Hematopoietic multipotent progenitor cell treated with erythropoietin and hydrocortisone succinate and interleukin-3 and kit ligand, for 15 days (in vitro differentiated cells): ENCODE measurements at places on chromosomes 12 and 14.

DNA sequence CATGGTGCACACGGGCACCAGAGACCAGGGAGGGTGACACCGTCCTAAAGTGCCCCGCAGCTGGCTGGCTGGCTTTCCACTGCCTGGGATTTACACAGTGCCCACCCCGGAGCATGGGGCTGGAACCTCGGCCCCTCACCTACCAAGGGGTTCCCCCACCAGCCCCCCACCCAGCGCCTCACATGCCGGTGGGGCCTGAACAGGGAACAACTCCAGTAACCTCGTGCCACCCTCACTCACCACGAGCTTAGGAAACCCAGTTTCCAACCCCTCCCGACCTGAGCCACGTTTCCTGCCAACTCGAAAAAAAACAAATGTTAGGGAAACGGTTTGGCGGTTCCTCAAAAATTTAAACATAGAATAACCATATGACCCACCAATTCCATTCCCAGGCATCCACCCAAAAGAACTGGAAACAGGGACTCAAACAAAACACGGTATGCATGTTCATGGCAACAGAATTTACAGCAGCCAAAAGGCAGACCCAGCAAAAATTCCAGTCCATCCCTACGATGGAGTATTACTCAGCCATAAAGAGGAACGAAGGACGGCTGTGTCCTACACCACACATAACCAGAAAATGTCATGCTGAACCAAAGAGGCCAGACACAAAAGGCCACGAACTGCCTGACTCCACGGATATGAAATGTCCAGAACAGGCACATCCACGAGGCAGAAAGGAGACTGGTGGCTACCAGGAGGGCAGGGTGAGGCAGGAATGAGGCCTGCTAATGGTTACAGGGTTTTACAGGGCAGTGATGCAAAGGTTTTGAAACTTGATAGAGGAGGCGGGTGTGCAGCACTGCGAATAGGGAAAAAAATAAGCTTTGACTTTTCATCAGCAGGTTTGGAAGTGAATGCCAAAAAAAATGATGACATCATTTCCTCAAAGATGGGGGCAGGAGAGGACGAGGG is 68.9 kb downstream of the NCOR2 start:
- DNase-seq: no peak

GRCh38 chr12:64609536-64610078 is 688 bp upstream of the RASSF3 start:
- no peak for DNase-seq

- no peak for DNase-seq
Observed at GRCh38 chr12:32178341-32179010, 71.8 kb downstream of the BICD1 start.

DNA sequence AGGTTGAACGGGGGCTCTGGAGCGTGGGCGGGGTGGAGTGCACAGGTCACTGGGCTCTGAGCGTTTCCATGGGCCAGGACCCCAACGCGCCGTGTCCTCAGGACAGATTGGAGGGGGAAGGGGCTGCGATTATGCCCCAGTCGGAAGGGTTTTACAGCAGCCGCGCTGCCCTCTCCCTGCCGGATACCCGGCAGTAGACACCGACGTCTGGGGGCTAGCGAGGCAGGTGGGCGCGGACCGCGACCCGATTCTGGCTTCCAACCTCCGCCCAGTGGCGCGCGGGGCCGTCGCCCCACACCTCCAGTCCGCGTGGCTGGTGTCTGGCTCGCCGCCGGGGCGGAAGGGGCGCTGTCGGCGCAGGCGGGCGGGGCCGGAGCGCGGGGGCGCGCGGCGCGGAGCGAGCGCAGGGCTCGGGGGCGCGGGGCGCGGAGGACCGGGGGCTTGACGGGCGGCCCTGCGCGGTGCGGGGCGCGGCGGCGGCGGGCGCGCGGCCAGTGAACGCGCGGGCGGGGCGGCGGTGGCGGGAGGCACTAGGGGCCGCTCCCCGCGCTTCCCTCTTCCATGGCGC is 2.4 kb upstream of the KIF26A start:
- no peak for DNase-seq

DNA sequence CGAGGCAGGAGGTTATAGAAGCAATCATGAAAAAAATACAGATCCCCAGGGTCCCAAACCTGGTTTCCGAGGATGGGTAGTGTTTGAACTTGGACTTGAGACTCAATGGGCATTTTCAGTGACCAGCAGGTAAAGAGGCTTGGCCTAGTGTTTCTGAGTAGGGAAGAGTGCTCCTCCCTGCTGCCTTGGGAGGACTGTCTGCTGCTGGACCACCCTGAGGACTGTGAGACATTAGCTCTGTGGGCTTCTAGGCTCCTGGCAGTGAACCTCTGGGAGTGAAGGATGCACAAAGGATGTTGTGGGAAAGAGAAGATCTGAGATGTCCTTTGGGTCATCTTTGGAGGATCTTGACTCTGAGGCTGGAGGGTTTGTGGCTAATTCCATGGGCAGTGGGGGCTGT is 30.5 kb downstream of the ANKRD9 start:
- no peak for DNase-seq

GRCh38 chr14:52783206-52783605 is 8.2 kb downstream of the GNPNAT1 start:
- no peak for DNase-seq

GRCh38 chr12:13102461-13103195 is 839 bp downstream of the GSG1 start:
- no peak for DNase-seq

DNA sequence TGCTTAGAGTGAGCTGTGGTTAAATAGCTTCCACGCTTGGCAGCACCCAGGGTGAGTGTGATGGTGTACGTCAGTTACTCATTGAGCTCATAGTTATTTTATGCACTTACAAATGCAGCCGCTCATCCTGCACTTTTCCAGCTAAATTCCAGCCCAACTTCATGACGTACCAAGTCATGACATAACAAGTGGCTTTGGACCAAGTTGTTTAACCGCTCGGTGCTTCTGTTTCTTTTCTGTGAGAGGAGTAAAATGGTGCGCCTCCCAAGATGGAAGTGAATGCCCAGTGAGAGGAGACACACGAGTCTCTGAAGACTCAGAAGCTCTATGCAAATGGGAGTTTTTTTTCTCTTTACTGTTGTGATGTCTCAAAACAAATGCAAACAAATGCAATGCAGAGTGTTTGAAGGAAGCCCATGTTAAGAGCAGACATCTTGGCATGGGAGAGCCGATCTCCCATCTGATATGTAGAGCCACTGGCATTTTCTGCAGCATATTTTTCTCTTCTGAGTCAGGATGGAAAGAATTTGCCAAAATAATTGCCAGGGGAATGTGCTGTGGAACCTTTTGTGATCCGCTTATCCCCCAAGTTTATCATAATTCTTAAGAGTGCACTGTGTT is 72.2 kb downstream of the FBXW8 start:
- DNase-seq: no peak

DNA sequence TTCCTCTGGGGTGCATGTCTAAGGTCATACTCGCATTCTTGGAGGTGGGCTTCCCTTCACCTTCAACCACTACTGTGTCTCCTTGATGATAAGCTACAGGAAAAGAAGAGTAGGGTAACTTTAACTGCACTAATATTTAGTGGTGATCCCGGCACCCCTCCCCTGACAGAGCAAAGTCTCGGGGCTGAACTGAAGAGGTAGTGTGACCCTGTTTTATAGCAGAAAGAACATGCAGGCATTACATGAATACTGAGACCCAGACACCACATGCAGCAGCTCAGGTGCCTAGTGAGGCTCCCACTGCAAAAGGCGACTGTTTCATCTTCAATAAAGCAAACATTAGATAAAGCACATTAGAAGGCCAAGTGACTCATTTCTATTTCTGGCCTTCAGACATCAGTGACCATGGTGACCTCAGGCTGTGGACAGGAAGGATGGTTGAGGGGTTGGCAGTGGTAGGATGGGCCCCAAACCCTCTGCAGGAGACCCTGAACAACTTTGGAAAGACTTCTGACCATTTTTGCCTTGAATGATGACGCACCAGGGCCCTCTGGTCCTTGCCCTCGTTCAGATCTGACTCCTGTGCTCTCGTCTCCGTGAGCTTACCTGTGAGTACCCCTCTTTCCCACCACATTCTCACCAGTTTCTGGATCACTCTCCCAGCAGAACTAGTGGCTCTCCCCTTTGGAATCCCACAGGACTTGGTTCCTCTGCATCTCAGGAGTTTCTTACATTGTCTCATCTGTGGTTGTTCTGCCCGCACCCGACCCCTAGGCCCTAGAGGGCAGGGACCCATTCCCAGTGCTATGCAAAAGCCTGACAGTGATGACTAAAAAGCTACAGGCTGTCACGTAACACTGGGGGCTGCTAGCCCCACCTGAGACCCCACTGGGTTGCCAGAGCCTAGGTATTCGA is 23.8 kb upstream of the JPH4 start:
- DNase-seq: no peak

GRCh38 chr12:110807640-110808039 is 39.1 kb upstream of the CCDC63 start:
- no peak for DNase-seq

- DNase-seq: no peak
Observed at GRCh38 chr12:90301561-90302133, 593.0 kb upstream of the ATP2B1 start.

- DNase-seq: peak; percentile 87
Observed at GRCh38 chr12:106986625-106987389, at the start of gene MTERF2. Gene MTERF2, minus strand, starts transcription at chr12:106987146. Its CDS starts 8,432 bp downstream, at chr12:106978714.

DNA sequence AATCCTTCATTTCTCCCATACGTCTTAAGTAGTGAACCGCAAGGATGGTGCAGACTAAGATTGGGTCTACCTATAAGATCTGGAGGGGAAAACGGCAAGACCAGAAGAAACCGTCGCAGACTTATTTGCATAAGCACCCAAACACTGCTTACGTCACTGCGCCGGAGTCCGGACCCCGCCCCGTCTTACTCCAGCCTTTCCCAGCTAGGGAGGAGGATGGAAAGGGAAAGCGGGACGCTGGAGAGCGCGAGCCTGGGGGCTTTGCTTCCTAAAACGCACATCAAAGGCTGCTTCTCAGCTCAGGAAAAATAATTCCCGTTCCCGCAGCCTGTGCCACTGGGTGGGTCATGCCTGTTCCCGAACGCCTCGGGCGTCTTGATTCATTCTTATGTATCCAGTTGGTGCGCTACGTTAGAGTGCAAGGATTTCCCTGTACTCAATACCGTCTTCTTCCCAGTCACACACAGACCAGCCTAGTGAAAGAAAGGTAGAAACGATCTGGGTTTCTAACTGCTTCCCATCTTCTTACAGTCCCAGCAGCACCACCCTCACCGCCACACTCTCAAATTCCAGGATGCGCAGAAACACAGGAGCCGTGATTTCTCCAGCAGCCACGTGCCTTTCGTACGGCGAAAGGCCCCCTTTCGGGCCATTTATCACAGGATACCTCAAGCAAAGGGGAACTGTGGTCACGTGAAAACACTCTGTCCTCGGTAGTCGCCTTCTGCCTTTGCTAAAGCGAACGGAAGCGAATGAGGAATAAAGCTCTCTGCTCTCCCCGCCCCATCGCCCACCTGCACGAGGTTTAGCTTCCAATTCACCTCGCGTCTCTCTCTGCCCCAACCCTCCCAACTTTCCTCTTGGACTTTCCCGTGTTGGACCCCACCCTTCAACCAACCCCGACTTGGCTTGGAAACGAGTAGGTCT is 1.1 kb downstream of the SLC6A15 start:
- no peak for DNase-seq

DNA sequence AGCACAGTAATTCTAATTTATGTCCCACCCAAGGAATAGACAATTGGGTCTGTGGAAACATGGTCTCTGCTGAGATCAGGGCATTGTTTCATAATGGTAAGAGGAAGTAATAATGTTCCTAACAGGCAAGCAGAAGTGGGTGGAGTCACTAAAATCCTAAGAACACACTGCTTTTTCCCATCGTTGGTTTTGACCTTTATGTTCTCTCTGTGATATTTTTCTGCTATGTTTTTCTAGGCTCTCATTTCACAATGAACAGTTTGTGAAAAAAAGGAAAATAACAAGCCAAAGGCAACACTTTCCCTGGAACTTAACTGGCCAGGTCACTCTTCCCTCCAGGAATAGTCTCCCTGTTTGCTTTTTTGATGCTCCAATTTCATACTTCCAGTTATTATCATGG is 80.6 kb upstream of the OVCH1 start:
- no peak for DNase-seq

GRCh38 chr12:102095677-102096263 is 24.1 kb downstream of the NUP37 start:
- DNase-seq: peak; percentile 25

DNA sequence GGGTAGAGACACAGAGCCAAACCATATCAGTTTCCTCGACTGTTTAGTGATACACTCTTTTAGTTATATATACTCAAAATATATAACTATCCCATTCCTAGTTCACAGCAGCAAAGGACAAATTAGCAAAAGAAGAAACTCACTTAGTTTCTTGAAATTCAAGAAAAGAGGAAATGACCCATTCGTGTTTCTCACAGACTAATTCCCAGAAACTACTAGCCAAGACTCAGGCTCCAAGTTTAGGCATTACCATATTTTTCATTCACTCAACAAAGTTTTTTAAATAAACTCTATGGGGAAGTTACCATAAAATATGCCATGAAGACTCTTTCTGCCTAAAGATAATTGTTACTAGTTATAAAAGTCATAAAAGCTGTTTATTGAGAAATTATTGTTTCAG is 152.3 kb upstream of the DAAM1 start:
- no peak for DNase-seq

DNA sequence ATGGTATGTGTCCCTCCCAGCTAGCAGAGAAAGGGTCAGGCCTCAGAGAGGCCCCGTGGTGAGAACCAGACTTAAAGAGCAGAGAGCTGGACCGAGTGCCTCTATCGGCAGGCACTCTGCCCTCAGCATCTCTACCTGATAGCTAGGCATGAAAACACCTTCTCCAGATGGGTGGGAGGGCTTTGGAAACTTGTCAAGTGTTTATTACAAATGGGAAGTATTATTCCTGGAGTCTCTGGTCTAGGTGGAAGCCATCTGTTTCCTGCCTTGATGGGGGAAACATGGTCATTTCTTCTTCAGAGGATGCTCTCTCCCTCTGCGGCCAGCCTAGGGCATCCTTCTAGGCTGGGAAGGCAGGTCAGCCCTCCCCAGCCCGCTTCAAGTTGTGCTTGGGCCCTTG is 2.3 kb downstream of the TMEM63C start:
- DNase-seq: no peak

DNA sequence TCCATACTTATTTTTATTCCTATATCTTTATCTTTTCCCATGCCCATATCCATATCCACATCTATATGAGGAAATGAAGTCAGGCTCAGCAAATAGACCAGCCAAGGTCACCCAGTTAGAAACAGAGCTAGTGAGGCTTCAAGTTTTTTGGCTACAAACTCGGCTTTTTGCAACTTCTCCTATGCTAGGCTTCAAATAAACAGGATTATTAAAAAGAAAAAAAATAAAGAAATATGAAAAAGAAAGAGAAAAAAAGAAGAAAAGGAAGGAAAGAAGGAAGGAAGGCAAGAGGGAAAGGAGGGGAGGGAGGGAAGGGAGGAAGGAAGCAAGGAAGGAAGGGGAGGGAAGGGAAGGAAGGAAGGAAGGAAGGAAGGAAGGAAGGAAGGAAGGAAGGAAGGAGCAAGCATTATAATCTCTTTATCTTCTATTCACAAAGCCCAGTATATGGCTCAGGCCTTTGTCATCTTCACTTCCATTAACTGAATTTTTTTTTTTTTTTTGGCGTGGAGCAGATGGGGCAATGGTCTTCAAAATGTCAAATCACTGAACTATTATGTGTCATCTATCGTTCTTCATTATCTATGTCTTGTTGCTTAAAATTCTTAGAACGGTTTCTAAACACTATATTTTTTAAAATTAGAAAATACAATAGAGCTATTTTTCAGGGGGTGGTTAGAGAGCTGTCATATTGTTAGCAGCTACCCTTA is 418.2 kb downstream of the VRK1 start:
- DNase-seq: no peak
